Activated T-cell treated with anti-CD3 and anti-CD28 coated beads, Interleukin-2, amount 50 U/mL, for 24 hours (primary cell): ENCODE measurements at places on chromosomes 3 and 15.

DNA sequence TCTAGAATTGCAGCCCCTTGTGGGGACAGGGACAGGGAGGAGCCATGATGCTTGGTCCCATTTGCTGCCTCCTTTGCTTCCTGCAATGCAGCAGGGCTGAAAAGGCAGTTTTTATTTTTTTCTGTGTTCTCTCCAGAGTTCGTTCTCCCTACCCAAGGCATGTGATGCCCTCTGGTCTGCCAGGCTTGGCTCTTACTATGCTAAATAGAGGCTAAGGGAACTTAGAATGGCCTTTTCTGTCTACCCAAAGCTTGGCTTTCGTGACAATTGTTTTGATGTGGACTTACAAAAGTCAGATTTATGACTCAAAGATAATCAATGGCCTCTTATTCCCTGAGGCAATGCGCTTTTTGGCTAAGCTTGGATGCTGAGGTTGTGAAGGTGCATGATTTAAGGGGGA, 293.3 kb upstream of the TBL1XR1 start:
- DNase-seq = no peak

GRCh38 chr3:171356251-171356650, 104.0 kb downstream of the TNIK start:
- DNase-seq = no peak

- DNase-seq = no peak
These were observed 43.2 kb downstream of the CRTC3 start for GRCh38 chr15:90572893-90573292.

DNA sequence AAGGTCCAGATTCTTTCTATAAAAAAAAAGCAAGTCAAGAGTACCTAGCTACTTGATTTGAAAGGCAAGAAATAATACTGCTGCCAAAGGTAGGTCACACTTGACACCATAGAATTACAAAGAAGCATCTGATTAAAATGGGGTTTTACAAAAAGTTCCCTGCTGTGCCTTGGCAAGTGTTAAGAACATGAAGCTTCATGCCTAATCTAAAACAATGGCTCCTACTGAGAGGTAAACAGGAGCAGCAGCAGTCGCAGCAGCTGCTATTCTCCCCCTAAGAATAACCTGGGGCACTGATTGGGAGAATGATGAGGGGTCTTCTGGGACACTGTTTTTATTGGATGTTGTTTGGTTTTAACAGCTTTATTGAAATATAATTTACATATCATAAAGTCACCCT, 14.1 kb downstream of the UBP1 start:
- no peak for DNase-seq

- no peak for DNase-seq
These were observed 8.6 kb downstream of the TM6SF1 start for GRCh38 chr15:83115831-83116565.

DNA sequence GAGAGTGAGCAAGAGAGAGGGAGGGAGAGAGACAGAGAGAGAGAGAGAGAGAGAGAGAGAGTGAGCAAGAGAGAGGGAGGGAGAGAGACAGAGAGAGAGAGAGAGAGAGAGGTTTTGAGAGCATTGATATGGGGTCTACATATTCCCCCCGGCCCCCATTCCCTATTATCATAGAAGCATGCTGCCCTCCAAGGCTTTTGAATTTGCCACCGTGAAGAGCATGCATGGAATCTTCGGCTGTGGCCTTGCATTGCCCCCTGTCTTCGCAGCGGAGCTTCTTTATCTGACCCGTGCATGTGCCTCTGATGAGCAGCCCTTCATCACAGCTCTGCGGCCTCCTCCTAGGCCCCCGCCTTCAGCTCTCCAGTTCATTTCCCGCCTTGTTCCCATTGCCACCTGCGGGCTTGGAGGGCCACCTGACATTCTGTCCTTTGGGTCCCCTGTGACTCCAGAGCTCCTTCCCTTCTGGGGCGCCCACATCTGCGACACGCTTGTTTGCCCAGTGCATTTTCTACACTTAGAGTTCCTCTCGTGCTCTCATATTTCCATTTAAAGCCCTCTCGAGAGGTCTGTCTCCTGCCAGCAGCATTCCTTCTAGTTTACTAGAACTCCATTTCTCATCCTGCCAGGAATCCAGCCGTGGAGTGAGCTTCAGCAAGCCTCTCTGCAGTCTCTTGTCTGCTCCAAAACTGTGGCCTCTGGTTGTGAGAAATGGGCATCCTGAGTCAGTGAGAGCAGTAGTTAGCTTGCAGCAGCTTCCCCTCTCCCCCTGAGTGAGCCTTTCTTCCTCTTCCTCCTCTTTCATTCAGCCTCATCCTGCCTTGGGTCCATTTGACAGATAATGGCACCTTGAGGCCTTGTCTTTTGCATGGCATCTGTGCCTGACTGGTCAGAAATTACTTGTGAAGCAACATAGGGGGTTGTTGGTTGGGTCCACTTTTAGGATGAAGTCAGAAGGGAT, 25.3 kb downstream of the LPP start:
- no peak for DNase-seq

GRCh38 chr3:98027085-98027446, 8.0 kb downstream of the GABRR3 start:
- DNase-seq = no peak

- DNase-seq = no peak
These were observed 205.0 kb downstream of the RPLP1 start for GRCh38 chr15:69657626-69658025.

- no peak for DNase-seq
These were observed 48.0 kb downstream of the EEFSEC start for GRCh38 chr3:128201158-128201755.

DNA sequence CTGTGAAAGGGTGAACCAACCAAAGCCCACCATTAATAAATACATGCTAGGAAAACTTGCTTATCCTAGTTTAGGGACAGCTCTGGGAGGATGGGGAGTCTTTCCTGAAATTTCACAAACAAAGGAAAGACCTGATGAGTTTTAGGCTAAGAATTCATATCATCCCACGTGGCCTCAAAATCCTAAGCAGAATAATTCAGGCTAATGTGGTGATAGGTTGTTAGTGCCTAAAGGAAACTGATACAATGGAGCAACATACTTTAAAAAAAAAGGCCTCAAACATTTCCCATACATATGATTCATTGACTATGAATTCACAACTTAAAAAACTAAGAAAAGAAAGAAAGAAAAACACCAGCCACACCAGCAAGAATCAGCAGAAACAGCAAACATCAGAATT, 126.9 kb upstream of the CNTN4 start:
- DNase-seq = no peak
